ENCODE measurements at places on chromosomes 11 and 22.
A peak's percentile ranks its signal among the peaks of the same experiment; 100 is the strongest.

GRCh38 chr11:77593883-77594282 is 4.1 kb downstream of the AQP11 start:
- no peak for DNase-seq

DNA sequence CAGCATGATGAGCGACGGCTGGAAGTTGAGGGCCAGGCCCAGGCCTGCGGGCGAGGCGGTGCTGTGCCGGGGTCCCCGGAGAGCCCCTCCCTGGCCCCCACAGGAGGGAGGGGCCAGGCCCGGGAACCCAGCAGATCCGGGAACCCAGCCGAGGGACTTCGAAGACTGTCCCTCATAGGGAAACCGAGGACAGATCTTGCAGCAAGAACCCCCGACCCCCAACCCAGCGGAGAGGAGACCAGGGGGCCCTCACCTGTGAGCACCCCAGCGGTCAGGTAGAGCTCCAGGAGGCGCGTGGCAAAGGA is 2.4 kb downstream of the SLC16A8 start:
- DNase-seq, result no peak

GRCh38 chr22:40302149-40302548 is 44.2 kb upstream of the ADSL start:
- no peak for DNase-seq

GRCh38 chr22:46001046-46001425 is 24.1 kb upstream of the WNT7B start:
- DNase-seq, result no peak

GRCh38 chr22:35195821-35196220 is 61.5 kb upstream of the HMGXB4 start:
- no peak for DNase-seq

GRCh38 chr22:49632199-49633009 is 195.3 kb downstream of the BRD1 start:
- peak; percentile 38 for DNase-seq

- DNase-seq, result no peak
These were observed 40.8 kb downstream of the ENTHD1 start for GRCh38 chr22:39852799-39853198.

- no peak for DNase-seq
These were observed 312.1 kb downstream of the NTM start for GRCh38 chr11:131682373-131683015.

DNA sequence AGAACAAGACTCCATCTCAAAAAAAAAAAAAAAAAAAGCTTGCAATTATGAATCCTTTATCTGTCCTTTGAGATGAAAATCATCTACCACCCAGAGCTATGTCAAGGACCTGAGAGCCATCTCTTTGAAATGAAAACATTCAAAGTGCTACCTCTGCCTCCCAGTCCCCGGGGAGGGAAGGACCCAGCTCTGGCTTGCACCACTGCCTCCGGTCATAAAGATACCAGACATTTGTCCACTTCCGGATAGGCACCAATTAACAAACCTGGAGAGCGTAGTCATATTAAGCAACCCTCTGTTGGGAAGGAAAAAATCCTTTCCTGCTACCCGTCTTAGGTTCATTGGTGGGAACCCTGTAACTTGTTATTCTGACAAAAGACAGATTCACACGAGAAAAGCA is 98.6 kb downstream of the ARHGAP8 start:
- DNase-seq, result no peak

GRCh38 chr11:126989942-126990715 is 10.4 kb downstream of the KIRREL3 start:
- DNase-seq, result peak; percentile 10

GRCh38 chr11:102430158-102430836 is 22.3 kb downstream of the TMEM123 start:
- no peak for DNase-seq

GRCh38 chr11:129694538-129694937 is 121.1 kb upstream of the TMEM45B start:
- DNase-seq, result no peak

DNA sequence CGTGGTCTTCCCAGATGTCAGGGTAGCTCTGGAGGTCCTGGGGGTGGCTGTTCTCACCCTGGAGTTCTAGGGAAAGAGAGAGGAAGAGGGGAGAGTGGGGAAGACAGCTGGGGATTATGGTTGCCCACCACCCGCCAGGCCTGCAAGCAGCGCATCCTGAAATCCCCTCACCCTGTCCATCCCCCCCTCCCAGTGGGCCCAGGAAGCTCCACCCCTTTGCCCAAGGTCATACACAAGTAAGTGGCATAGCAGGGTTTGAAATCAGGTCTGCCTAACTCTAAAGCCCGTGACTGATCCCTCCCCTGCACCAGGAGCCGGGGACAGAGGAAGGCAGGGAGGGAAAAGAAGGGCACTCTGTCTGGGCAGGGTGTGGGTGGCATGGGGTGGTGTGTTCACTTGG is 105.3 kb downstream of the NECTIN1 start:
- no peak for DNase-seq

GRCh38 chr11:14225666-14226065 is 133.3 kb downstream of the RRAS2 start:
- no peak for DNase-seq

DNA sequence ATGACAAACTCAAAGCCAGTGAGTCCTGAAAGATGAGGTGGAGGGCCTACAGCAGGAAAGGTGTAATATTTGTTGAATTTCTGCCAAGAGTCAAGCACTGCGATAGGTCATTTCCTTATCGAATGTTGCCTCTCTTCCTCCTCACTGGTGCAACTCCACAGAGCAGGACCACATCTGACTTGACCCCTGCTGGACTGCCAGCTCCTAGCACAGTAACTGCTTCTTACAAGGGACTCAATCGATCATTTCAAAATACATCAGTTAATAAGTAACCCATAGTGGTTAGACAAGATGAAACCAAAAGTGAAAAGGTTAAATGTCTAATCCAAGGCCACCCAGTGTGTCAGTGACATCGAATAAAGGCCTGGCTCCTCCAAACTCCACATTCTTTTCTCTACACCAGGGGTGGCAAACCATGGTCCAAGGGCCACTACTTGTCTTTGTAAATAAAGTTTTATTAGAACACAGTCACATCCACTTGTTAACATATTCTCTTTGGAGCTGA is 98.5 kb upstream of the CSNK2A3 start:
- DNase-seq, result no peak

- no peak for DNase-seq
These were observed 62.9 kb upstream of the BID start for GRCh38 chr22:17836992-17837742.

GRCh38 chr11:92964471-92964870 is 5.0 kb upstream of the MTNR1B start:
- no peak for DNase-seq

DNA sequence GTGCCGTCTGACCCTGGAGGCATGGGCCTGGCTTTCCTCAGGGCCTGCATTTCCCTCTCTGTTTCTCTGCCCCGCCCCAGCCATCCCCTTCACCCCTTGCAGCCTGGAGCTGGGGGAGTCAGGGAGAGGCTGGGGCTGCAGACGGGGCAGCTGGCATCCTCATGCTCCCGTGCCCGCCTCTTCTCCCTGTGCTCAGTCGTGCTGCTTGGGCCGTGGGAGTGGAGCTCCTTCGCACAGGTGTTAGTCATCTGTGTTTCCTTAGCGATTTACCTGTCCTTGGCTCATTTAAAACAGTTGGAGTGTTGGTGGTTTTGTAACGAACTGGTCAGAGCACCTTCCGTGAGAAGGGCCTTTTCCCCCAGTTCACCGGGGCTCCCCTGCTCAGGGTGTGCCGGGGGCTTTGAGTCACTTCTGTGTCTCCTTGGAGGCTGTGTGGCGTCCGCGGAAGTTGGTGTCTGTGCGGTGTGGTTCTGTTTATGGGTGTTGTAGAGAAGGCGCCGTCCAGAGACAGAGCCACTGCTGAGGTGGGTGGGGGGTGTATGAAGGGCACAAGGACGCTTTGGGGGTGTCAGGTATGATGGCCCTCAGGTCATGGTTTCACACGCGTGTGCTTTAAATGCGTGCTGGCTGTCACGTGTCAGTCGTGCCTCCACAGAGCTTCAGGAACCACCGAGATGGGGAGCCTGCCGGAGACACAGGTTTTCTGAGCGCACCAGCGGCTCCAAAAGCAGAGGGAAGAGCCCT is 19.5 kb downstream of the BRSK2 start:
- DNase-seq, result no peak

DNA sequence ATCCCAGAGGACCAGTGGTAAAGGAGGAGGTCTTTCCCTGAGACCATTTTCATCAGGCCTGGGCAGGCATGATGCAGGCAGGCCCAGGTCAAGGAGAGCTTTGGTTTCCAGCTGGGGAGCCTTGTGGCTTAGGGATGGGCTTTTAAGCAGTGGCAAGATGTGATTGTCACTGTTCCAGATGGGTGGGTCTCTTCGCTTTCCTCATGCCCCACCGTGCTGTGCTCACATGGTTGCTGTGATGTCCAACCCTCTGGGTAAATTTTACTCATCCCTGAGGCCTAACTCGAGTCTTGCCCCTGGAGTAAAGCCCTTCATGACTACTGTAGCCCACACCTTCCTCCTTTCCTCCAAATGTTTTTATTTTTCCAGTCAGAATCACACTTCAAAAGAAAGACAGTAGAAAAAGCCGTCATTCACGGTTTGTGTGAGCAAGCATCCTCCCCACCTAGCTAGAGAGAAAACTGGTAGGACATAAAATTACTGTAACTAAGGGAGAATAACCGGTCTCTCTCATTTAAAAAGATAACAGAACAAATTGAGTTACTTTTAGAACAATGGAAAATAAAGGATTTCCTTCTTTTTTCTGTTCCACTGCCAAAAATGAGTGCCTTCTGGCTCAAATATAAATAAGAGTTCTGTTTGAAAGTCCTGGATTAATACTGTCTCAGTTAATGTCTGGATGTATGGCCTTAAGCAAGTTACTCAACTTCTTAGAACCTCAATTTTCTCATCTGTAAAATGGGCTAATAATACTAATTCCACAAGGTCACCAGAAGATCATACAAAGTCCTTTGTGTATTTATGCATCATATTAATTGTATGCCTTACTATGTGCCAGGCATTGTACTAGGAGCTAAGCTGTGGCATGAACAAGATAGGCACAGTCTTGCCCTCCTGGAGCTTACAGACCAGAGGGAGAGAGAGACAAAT is 84.9 kb downstream of the ME3 start:
- DNase-seq, result no peak

- DNase-seq, result no peak
These were observed 191.6 kb downstream of the IGLL1 start for GRCh38 chr22:23388517-23388890.

DNA sequence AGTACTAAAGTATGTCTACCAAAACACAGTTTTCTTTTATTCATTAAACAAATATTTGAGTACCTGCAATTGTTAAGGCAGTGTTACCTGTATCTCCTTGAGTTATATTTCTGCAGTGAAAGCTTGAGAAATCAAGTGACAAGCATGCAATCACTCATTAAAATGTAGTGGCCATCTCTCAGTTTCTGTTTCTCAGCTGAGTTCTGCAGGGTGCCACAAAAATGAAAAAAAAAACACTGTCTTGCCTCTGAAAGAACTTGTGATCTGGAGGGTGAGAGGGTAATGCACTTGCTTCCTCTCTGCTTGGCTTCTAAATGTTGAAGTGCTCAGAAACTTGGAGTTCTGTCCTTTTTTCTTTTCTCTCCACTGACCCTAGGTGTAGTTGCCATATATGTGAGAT is 6.8 kb downstream of the QSER1 start:
- no peak for DNase-seq

DNA sequence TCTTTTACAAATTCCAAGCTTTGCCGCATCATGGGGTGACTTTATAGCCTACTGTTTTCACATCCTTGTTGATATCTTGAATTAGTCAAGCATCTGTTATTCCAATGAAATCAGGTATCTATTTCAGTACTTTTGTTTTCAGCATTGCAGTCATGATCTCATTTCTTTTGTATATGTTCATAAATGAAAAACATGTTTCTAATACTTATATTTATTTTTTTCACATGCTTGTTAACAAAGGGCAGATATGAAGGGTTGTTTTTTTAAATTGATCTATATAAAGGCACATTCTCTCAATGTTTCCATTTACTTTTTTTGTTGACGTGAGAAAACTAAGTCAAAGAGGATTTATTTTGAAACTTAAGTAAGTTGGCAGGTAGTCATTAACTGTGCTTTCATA is 964.8 kb downstream of the JRKL start:
- no peak for DNase-seq

DNA sequence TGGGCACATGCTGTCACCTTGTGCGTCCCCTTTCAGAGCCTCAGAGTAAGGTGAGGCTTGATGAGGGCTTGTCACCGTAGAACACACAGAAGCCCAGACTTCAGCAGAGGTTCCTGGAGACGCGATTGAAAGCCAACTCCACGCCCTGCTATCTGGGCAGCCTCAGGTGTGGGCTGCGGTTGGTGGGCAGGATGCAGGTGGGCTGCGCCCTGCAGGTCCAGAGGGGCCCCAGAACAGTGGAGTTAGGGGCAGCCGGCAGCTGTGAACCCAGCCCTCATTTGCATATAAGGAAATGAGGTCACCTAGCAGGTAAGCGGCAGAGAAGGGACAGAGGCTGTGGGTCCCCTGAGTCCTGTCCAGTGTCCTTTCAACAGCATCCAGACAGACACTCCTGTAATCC is 15.4 kb downstream of the PHLDA2 start:
- no peak for DNase-seq

DNA sequence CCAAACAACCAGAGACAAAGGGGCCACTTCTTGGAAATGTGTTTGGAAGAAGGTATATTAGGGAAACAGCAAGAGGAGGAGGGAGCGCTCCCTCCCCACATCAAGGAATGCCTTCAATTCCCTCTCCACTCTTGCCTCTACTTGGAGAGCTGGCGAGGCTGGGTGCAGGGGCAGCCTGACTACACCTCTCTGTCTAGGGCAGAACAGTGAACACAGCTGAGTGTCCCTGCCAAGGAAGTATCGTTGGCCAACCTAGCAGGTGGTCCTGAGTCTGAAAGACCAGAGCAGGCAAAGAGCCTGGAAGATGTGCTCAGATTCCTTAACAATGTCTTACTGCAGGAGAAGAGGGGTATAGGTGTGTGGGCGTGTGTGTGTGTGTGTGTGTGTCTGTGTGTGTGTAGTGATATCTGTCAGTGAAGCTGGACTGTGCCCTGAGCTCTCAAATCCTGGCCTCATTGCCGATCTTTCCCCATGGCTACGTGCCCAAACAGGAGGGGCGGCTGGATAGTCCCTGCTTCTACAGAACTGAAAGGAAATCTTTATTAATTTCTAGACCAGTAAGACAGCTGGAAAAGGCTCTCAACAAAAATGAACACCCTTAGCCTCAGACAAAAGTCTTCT is 46.8 kb downstream of the PAMR1 start:
- DNase-seq, result no peak

- DNase-seq, result no peak
These were observed 43.5 kb downstream of the ST14 start for GRCh38 chr11:130202818-130203689.

- peak; percentile 94 for DNase-seq
These were observed at the start of gene BIRC2 for GRCh38 chr11:102346748-102347461. BIRC2 (plus strand) TSS chr11:102347214; CDS start chr11:102349855, 2,641 bp downstream.
